Right renal pelvis (tissue), 4 donors: ENCODE measurements at places on chromosomes 3 and 15. TPM values are rescaled to one million over a fixed set of nuclear protein-coding genes. Genes with fewer than 3 reads are reported as not detected.

ANKUB1 gene
- not detected for polyA plus RNA-seq

UCN2 gene
- polyA plus RNA-seq: 0.19 TPM

DNA sequence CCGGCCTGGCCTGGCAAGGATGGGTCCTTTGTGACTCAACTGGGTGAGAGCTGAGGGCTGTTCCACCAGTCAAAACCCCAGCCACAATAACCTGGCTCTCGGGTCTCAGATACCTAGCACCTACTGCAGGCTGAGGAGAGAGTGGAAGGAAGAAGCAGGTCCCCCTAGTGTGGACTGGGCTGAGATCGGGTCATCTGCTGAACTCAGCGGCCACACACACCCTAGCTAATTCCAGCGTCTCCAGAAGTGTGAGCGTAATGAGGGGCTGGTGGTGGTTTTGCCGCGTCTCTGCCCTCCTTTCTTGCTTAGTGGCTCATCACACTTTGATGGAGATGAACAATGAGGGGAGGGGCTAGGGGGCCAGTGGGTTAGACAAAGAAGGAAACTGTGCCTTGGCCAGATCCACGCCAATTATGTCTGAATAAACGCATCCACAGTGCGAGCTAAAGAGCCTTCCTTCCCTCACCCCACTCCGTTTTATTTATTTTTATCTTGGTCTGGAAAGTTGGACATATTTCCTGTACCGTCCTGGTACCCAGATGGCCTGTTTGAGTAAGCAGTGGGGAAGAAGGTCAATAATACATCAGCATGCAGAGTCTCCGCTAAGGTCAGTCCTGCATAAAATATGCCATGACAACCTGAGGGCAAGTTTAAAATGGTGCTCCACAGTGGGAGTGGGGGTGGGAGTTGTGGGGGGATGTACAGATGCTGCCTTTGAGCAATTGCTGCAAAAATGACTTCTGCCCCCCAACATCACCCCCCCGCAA, 370.0 kb downstream of the WDR72 start:
- DNase-seq: no peak

GRCh38 chr3:197522881-197523441, 32.8 kb downstream of the BDH1 start:
- no peak for DNase-seq

DNA sequence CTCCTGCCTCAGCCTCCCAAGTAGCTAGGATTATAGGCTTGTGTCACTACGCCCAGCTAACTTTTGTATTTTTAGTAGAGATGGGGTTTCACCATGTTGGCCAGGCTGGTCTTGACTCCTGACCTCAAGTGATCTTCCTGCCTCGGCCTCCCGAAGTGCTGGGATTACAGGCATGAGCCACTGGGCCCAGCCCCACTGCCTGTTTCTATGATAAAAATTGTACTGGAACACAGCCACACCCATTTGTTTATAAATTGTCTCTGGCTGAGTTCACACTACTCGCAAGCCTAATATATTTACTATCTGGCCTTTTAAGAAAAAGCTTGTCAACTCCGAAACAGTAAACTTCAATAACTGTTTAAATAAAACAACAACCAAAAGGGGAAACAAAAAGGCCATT, 309.4 kb upstream of the WNT5A start:
- DNase-seq: no peak

DNA sequence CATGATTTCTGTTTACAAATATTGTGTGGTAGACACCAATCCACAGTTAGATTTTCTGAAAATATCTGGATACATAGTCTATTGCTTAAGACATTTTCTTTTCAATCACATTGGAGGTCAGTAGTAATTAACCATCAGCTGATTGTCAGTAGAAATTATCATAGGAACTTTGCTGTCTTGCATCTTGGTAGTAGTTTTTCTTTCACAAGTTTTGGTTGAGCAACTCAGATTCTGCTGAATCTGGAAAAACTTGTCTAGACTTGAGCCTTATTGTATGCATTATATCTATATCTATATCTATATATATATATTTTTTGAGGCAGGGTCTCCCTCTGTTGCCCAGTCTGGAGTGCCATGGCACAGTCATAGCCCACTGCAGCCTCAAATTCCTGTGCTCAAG, 4.0 kb downstream of the RAB11A start:
- no peak for DNase-seq

DNA sequence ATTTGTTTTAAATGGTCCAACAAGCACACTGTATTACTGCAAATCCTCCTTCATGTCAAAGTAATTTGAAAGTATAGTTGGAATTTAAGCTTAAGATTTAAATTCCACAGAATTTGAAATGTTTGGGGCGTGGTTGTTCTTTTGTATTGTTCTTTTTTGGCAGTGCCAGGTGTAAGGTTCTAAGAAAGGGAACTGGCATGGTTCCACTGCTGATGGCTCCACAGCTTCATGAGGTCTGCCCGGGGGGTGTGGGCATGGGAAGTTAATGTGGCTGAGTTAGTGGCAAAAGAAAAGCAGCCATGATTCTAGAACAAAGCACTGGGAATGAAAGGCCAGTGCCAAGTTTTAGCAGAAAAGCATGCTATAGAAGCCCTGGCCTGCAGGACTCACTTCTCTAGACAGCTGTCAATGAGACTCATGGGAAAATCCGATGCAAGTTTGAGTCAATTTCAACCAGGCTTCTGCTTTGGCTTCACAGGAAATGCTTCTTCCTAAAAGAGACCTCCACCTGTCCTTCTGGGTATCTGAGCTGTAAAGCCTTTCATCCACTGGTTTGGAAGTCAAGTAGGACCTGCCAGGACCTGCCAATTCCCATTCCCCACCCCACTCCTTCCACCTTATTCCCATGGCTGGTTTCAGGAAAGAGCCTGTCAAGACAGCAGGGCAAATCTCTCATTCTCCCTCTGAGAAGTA, 18.9 kb downstream of the CDCP1 start:
- DNase-seq: no peak

DNA sequence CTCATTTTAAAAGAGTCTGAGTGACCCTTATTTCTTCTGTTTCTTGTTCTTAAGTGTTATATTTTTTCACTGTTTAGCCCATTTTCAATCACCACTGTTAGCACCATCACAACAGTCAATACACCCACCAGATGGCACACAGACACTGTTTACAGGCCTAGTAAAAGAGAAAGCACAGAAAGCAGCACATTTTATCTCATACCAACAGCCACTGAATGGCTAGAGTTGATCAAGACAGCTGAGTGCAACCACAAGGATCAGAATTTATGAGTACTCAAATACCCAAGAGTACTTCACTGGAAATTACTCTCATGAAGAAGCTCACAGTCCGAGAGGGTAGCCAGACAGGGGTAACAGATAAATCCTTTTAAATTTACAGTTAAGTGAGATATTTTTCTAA, 127.0 kb downstream of the TFDP2 start:
- no peak for DNase-seq

GRCh38 chr3:105158286-105158685, 208.4 kb upstream of the ALCAM start:
- DNase-seq: no peak

- DNase-seq: no peak
Measured at GRCh38 chr15:64571857-64572291, 111.5 kb downstream of the ZNF609 start.

GRCh38 chr15:81304226-81304625, 19.7 kb downstream of the STARD5 start:
- no peak for DNase-seq

DNA sequence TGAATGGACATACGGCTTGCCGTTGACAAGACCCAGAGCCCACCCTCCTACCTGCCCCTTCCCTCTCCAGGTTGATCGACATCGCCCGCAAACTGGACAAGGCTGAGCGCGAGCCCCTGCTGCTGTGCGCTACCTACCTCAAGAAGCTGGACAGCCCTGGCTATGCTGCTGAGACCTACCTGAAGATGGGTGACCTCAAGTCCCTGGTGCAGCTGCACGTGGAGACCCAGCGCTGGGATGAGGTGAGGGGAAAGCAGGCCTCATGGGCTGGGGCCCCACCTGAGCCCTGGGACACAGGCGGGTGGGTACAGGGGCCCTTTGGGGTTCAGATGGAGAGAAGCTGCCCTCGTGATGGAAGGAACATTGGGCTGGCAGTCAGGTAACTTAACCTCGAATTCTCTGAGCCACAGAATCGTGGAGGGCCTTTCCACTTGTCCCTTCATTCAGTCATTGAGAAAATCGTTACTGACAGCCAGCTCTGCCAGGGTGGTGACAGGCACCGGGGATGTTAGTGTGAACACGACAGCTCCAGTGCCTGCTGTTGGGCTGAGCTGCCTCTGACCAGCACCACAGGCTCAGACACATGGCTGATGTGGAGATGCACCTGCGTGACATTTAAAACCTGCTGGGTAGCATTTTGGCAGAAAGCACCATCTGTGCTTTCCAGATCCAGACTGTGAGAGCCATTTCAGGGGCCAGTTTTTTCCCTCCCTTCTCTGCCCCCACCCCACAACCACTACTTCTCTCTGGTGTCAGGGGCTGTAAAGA, 25.6 kb upstream of the RHO start:
- no peak for DNase-seq

DNA sequence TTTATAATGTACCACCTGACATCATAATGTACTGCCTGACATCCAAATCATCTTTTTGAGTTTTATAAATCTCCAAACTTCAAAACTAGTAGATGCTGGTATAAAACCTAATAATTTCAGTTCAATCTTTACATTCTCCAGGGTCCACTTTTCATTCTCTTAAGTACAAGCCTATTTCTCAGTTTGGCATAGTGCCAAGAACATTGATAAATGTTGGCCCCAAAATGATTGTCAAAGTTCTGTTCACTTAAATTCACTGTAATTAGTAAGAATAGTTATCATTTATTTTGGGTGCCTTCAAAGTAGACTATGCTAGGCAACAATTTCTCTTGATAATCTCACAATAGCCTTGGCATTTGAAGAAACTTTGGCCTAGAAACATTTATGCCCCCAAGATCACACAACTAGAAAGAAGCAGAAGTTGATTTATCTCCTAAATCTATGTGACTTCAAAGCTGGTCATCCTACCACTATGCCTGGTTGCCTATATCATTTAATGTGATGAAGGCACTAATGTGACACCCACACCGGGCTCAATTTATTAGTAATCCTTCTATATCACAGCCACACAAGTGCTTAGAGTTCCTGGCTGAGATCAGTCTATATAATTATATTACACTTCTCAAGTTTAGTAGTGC, 101.7 kb downstream of the ZNF609 start:
- no peak for DNase-seq
